Stimulated activated CD4-positive, alpha-beta T cell treated with anti-CD3 and anti-CD28 coated beads, Interleukin-1b, Interleukin-23, amount 100 ng/mL, for 1 hour (primary cell): ENCODE measurements at places on chromosomes 7 and 10.

DNA sequence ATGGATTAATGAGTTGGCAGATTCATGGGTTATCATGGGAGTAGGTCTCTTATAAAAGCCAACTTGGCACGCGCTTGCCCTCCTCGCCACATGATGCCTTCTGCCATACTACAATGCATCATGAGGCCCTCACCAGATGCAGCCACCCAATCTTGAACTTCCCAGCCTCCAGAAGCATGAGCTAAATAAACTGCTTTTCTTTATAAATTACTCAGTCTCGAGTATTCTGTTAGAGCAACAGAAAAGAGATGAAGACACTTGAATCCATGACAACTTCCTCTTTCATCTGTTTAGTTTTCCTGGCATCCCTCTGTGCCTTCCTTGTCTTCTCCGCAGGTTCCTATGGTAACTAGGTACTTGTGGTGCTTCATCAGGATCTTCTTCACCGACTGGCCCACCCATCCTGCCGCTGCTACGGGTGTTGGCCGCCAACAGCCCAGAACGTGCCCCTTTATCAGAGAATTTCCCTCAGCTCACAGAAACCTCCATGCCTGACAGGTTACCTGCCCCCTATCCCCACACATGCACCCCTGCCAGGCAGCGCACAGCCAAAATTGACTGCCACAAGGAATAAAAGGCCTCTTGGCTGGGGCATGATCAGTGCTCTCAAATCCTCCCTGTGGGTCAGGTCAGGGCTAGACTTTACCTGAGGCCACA lies 28.0 kb upstream of the PPIF start:
- no peak for DNase-seq

DNA sequence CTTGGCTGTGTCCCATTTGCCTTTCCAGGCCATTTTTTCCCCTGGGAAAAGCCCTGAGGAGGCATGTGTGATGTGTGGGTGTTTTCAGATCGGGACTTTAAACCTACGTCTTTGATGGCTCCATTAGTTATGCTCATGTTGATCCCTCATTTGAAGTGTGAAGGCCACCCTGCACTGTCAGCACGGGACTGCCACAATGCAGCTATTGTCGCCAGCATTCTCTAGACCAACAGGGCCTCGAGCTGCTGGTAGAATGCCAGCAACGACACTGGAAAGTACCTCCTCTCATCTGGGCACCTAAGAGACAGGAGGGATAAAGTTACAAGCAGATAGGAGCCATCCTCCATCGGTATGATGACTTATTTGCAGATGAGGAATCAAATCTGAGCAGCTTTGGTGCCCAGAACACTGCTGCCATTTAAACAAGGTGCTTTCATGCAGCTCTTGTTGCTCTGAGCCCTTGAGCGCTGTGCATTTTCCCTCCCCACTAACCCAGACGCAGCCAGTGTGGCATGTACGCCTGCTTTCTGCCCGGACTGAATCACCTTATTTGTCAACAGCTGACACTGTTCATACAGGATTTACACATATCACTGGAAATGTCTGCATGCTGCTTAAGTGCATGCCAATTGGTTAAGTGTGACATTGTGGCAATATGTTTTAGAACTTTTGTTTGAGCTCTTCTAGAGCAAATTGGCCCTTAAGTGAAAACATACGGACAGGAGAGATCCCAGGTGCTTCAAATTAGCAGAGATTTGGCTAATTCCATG lies 175.0 kb upstream of the PITRM1 start:
- no peak for DNase-seq

DNA sequence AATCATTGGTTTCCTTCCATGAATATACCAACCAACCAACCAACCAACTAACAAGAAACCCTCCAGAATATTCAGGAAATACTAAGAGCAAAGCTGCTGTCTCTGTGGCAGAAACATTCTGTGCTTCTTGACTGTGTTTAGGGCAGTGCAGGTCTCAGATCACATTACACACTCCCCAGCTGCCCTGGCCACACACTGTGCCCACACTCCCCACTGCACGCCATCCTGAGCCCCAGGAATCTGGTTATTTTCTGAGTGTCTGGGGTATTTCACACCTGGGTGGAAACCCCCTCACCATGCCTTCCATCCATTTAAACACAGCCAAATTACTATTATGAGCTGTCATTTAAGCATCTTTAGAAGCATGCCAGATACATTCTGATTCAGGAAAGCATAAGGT lies 183.7 kb upstream of the ANK3 start:
- no peak for DNase-seq

DNA sequence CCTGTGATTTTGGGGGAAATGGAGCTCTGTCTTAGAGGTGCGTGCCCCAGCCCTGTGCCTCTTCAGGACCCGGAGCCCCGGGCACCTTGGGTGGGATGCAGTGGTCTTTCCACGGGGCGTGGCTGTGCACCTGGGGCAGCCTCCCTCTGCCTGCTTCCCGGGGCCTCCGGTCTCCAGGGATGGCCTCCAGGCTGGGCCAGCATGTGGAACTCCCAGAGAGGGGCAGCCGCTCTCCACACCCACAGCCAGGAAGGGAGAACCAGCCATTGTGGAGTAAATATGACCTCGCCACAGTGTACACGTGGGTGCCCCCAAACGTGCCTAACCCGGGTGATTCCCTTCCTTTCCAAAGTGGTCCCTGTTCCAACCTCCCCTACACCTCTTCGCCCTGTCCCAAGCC lies 52.6 kb downstream of the JAKMIP3 start:
- no peak for DNase-seq

GRCh38 chr10:133388973-133389818 lies 4.8 kb upstream of the MTG1 start:
- DNase-seq, result no peak

DNA sequence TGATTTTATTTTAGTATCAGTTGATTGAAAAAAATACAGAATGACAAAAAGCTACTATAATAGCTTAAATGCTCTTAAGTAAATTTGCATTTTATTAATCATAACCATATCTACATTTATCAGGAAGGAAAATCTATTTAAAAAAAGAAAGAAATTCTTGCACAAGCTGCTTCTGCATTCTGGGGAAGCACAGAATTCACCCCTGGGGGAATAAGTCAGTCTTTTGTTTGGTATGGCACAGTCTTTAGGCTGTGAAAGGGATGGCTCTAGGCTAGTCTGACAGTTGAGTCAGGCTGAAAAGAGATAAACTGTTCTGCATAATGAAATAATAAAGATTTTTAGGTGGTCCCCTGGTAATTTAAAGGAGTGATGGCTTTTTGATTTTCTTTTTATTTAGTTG lies 37.9 kb downstream of the HTR7 start:
- DNase-seq, result no peak

- DNase-seq, result no peak
Observed at GRCh38 chr7:30918676-30919075, 7.0 kb downstream of the AQP1 start.

- DNase-seq, result no peak
Observed at GRCh38 chr7:101488826-101489572, 126.3 kb downstream of the COL26A1 start.

DNA sequence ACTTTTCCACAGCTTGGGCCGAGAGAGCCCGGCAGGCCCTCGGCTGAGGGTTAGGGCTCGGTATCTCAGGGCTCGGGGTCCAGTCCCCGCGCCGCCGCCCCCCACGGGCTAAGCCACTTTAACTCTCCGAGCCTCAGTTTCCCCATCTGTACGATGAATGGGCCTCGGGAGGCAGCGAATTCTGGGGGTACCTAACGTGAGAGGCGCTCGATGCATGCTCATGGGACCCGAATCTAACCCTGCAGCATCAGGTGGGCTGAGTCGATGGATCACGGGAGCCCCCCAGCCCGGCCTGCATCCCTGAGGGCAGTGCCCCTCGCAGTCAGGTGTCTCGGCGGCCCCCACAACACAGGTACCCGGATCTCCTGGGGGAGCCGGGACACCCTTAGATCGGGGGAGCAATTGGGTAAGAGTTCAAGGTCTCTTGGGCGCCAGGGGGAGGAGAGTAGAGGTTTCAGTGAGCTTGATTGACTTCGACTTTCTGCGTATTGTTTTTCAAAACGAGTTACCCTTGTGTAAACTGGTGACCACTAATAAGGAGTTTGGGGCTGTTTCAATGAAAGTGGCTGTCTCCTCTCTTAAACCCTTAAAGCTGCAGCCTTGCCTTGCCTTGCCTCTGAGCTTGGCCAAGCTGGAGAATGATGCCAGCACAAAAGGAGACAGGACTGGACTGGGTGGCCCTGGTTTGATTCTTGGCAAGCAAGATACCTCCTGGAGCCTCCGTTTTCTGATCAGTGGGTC lies 631 bp downstream of the POR start:
- no peak for DNase-seq

DNA sequence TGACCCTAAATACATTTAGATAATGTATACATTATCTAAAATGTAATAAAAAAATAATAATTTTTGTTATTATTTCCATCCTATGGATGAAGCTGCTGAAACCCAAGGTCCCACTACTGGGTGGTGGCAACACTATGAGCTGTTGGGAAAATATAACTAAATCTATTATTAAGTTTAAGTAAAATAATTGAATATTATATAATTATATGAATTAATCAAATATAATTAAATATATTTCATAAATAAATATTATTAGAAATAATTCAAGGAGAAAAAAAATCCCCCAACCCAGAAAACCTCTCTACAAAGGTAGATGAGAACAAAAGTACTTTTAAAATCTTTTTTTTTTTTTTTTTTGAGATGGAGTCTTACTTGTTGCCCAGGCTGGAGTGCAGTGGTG lies 7.9 kb downstream of the PRSS58 start:
- no peak for DNase-seq

GRCh38 chr10:3116508-3117100 lies 49.3 kb downstream of the PFKP start:
- DNase-seq, result no peak

DNA sequence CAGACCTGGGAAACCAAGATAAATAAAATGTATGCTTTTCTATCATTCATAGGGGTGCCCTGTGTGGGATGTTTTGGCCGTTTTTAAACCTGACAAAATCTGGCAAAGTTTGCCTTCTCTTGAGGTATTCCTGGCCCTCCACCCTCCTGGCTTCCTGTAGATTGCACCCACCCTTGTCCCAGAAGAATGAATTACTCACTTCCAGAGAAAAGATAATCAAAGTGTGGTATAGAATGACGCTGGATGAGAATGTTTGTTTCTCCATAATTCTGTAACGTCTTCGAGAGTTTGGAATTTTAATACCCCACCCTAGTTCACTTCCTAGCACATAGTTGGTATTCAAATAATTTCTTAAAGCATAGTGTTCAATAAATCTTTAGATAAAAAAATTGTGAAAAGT lies 519.7 kb upstream of the PFKP start:
- DNase-seq, result no peak

DNA sequence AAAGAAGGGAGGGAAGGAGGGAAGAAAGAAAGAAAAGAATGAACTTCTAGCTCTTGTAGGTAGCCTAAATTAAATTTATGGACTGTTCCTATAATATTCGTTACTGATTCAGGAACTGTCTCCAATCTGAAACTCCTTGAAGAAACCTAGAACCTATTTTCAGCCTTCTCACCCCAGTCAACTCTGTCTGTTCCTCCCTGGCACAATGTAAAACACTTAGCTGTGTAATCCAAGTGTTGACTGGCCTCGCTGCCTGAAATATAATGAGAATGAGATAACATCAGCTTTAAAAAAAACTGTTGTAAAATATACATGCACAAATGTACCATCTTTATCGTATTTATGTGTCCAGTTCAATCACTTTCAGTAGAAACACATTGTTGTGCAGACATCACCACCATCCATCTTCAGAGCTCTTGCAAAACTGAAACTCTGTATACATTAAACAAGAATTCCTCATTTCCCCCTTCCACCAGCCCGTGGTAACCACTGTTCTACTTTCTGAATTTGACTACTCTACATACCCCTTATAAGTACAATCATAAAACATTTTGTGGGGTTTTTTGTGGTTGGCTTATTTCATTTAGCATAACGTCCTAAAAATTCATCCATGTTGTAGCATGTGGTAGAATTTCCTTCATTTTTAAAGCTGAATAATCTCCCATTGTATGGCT lies 6.3 kb upstream of the C7orf33 start:
- no peak for DNase-seq
